ENCODE measurements at places on chromosomes 6 and 20.

GRCh38 chr20:49886571-49887213 is 28.6 kb downstream of the SPATA2 start:
- DNase-seq, result no peak

DNA sequence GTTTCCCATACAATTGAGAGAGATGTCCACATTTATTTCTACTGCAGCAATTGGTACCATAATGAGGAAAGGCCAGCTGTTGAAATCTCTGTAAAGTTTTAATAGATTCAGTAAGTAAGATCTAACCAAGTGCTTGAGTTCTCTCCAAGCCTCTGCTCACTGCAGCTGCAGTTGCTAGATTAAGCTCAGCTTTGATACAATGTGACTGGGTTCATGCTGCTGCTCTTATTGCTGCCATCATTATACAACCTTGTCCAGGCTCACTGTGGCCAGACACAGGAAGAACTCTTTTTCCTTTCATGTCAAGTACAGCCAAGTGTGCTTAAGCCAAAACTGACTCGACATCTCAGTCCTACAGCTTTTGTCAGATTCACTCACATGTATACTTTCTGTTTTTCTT is 423.5 kb downstream of the GJA1 start:
- DNase-seq, result no peak

DNA sequence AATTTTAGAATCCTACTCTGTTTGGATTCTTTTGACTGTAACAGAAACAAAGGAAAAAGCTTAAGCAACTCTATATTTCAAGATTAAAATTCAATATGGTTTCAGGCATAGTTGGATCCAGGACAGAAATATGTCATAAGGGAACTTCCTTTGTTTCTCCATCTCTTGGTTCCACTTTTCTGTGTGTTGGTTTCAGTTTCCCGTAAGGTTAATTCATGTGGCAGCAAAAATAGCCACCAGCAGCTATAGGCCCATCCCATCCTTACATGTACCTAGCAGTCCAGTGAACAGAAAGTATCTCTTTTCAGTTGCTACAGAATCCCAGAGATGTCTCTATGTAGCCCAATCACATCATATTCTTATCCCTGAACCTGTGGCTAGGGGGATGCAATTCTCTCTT is 8.8 kb upstream of the FAM8A1 start:
- DNase-seq, result no peak

GRCh38 chr6:119493980-119494379 is 144.4 kb upstream of the MAN1A1 start:
- no peak for DNase-seq

- DNase-seq, result no peak
These were observed 34.2 kb downstream of the JARID2 start for GRCh38 chr6:15280028-15280427.
